ENCODE measurements at places on chromosomes 6 and 20. TPM values are rescaled to one million over a fixed set of nuclear protein-coding genes. Genes with fewer than 3 reads are reported as not detected.

Gene SLC35D3
- not detected for total RNA-seq

Gene STX11
- 21.1 TPM for total RNA-seq

Gene C6orf52
- 0.25 TPM for total RNA-seq

Gene CGA
- not detected for total RNA-seq

Gene BPI
- total RNA-seq: not detected

Gene SYCP2
- 1.1 TPM for total RNA-seq

Gene ADGRF1
- total RNA-seq: not detected

Gene HELZ2
- total RNA-seq: 30.1 TPM

Gene MACROD2
- total RNA-seq: 0.25 TPM

Gene TNFRSF21
- 120 TPM for total RNA-seq

Gene MOXD1
- under 0.01 TPM for total RNA-seq

Gene CST7
- not detected for total RNA-seq

Gene PSMG4
- total RNA-seq: 51.5 TPM

Gene DEF6
- total RNA-seq: 0.51 TPM

Gene CST5
- not detected for total RNA-seq

Gene WFDC13
- not detected for total RNA-seq

Gene SLC12A5
- total RNA-seq: 0.51 TPM

Gene FERMT1
- 0.13 TPM for total RNA-seq

Gene MYMX
- total RNA-seq: 0.13 TPM

Gene ANGPT4
- not detected for total RNA-seq

Gene INSM1
- total RNA-seq: not detected

Gene ATP9A
- 75.5 TPM for total RNA-seq

Gene DNAH8
- total RNA-seq: not detected

Gene RBM24
- total RNA-seq: 0.64 TPM

Gene PSORS1C1
- 3.7 TPM for total RNA-seq

Gene CLVS2
- not detected for total RNA-seq

Gene BNIP5
- total RNA-seq: not detected

Gene PHACTR3
- total RNA-seq: 3.2 TPM

Gene TMEM242
- 5.3 TPM for total RNA-seq

Gene HLA-DOB
- under 0.01 TPM for total RNA-seq

Gene DZANK1
- total RNA-seq: 0.38 TPM

Gene OR2H2
- total RNA-seq: not detected

Gene ADGRG6
- 3.3 TPM for total RNA-seq

Gene HEY2
- under 0.01 TPM for total RNA-seq

Gene LY6G6D
- not detected for total RNA-seq

Gene PAQR8
- 15.6 TPM for total RNA-seq

Gene PTPRK
- 118 TPM for total RNA-seq

Gene DDX39B
- 318 TPM for total RNA-seq

Gene PERP
- total RNA-seq: 32.0 TPM

Data from dermis microvascular lymphatic vessel endothelial cell (primary cell).